ENCODE measurements at places on chromosomes 6 and 20.
A peak's percentile ranks its signal among the peaks of the same experiment; 100 is the strongest.

DNA sequence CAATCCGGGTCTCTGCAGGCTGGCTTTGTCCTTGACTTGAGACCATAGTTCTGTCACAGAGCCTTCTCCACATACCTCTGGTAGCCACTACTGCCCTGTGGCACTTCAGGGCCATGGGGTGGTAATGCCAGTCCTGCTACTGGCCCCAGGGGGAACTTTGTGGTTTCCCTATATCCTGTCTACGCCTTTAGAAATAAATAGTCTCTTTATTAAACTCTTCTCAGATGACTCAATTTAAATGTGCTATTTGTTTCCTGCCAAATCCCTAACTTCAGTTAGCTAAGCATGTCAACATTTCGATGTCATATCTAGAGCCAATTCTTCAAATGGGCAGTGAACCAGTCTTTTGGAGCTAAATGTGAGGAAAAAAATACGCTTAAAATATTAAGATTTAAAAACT, 60.1 kb downstream of the SEL1L2 start:
- no peak for DNase-seq

GRCh38 chr6:152720974-152721373, 23.3 kb downstream of the MYCT1 start:
- DNase-seq: no peak

DNA sequence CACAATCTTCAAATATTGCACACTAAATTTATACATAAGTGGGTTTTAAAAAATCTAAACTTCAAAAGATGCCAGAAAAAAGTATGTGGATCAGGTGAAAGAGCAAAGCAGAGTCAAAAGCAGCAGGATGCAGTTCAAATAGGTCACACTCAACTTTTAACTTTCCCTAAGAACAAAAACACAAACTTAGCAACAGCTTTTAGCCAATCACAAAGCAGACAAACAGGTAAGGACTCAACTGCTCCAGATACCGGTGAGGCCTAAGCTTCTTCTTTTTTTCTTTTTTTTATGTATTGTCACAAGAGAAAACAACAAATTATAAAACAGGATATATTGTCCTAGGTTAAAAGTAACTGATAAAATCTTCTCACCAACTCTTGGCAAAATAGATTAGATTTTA, 74.7 kb downstream of the SESN1 start:
- no peak for DNase-seq

- no peak for DNase-seq
These were observed 33.7 kb upstream of the FBXL4 start for GRCh38 chr6:98981473-98981872.

DNA sequence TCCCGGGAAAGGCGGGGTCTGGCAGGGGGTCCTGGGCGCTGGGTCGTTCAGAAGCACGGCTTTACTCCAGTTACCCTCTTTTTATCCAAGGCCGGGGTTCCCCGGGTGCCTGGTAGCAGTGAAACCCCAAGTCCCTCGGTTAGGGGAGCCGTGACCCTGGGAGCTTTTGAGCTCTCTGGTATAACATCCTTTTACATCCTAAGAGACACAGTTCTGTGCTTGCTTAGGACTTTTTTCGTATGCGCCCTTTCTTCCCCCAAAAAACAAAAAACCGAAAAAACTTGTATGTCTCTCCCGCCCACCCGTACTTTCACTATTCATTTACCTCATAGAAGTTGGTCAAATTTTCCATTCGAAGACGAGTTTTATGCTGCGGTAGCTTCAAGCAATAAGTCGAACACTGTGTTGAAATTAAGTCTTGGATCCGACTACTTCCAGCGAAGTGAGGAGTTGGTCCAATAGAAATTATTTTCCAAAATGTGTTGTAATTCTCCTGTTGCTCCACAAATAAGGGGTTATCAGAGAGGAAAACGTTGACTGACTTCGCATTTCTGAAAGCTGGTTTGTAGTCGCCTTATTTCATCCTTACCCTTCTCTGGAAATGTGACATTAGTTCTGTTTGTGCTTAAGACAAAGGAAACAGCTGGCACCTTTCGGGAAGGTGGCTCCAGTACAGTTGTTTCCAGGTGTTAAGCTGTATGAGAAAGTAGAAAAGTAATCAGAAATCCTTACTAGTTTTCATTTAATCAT, 816 bp upstream of the MAN1A1 start:
- no peak for DNase-seq

GRCh38 chr6:142292166-142292924, 9.5 kb upstream of the ADGRG6 start:
- no peak for DNase-seq

DNA sequence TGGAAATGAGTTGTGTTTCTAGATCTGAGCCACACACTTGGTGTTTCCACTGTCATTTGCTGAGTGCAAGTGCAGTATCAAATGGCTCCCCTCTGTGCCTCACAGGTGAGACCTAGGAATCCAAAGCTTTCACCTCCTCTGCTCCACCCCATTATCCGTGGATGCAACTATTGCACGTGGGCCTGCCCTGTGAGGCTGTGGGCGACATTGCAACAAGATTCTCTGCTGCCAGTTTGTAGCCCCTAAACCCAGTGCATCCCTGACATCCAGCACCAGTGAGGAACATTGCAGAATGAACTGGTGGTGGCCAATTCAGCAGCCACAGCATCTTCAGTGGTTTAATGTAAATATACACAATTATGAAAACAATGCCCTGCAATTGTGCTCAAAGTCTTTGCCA, 115.0 kb upstream of the FOXA2 start:
- no peak for DNase-seq

GRCh38 chr6:147441751-147442150, 66.7 kb upstream of the SAMD5 start:
- no peak for DNase-seq

- no peak for DNase-seq
These were observed 129.2 kb downstream of the ATXN1 start for GRCh38 chr6:16632101-16632500.

DNA sequence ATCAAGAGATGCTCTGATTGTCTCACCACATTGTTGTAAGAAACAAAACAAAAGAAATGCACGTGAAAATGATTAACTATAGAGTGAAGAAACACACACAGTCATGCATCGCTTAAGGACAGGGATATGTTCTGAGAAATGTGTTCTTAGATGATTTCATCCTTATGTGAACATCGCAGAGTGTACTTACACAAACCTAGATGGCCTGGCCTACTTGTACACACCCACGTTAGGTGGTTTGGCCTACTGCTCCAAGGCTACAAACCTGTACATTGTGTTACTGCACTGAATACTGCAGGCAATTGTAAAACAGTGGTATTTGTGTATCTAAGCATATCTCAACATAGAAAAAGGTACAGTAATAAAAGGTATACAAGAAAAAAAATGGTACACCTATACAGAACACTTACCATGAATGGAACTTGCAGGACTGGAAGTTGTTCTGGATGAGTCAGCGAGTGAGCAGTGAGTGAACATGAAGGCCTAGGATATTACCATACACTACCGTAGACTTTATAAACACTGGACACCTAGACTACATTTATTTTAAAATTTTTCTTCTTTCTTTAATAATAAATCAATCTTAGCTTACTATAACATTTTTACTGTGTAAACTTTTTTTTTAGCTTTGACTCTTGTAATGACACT, 48.6 kb downstream of the FKBP5 start:
- no peak for DNase-seq

DNA sequence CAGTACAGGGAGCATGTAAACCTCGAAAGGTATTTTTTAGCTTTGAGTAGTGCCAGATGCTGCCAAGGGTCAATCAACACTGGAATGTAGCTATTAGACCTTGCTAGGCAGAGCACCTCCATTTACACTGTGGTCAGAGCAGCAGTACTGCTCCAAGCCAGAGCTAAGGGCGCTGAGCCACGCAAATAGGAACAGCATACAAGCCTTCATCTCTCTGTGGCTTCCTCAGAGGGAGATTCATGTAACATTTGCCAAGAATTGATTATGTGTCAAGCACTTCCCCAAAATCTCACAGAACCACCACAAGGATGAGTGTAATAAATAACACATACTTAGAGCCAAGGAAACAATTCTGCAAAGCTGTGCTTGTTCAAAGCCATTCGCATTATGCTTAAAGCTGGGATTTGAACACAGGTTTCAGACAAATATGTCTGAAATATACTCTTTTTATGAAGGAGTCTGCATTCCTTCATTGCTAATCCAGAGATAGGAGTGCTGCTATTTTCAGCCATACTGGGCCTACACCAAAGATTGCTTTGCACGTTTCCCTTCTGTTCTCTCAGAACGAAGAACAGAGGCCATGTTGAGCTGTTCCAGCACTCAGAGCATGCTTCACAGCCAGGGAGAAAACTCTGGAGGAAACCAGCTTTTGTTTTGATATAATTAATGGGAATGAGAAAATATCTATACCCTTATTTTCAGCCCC, 97.7 kb downstream of the SLC16A10 start:
- DNase-seq: no peak

- no peak for DNase-seq
These were observed 9.2 kb downstream of the BEND3 start for GRCh38 chr6:107106165-107106564.

GRCh38 chr20:23606652-23607049, 934 bp upstream of the CST9 start:
- peak; percentile 83 for DNase-seq

GRCh38 chr6:150008588-150008987, 16.7 kb downstream of the RAET1L start:
- no peak for DNase-seq

- no peak for DNase-seq
These were observed 10.5 kb upstream of the PTGIS start for GRCh38 chr20:49578436-49578835.

- DNase-seq: no peak
These were observed 231.5 kb upstream of the ID4 start for GRCh38 chr6:19605624-19606023.

DNA sequence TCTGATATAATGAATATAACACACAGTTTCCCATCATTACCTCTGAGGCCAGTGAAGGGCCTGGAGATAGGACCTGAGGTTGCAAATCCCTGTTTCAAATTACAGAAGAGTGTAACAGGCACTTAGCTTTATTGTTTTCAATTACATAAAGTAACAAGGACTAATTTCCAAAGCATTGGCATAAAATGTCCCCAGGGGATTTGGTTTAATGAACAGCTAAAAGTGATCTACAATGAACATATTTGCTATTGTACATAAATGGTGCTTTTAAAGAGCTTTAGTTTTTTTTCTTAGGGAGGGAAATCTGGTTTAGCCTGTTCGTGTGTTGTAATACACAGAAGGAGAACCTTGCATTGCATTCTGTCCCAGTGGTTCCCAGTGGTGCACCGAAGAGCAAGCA, 54.4 kb downstream of the HMGN3 start:
- DNase-seq: no peak

DNA sequence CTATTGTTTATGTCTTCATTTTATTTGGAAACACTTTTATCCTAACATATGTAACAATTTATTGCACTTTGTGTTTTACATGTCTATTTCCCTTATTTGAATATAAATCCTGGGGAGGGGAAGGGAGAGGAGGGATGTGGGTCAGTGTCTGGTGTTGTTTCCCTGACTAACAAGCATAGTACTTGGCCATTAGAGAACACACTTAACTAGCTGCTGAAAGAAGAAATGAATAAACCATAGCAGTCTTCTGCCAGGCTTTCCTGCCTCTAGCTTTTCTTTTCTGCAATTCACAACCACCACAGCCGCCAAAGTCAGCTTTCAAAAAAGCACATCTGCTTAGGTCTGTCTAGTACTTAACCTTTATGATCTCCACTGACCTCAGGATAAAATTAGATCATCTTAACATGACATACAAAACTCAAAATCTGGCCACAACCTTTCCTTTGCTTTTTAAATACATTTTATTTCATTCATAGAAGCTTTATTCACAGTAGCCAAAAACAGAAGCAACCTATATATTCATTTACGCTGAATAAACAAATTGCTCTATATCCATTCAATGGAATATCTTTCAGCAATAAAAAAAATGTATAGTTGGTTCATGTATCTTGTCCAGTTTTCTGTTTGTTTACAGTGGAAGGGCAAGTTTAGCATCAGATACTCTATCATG, 16.3 kb downstream of the PDSS2 start:
- no peak for DNase-seq

DNA sequence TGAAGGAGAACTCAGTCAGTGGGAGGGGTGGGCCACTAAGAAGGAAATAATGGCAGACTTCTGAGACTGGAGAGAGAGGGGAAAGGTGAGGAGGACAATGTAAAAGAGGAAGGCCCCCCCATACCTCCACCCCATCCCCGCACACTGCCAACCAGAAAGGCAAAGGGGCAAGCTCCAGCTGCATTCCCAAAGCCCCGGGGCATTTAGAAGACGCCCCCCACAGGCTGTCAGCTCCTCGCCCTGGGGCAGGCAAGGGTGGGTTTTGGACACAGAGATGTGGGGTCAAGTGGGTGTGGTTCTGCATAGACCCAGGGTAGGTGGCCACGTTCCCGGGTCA, 20.8 kb upstream of the SLC22A7 start:
- DNase-seq: no peak

DNA sequence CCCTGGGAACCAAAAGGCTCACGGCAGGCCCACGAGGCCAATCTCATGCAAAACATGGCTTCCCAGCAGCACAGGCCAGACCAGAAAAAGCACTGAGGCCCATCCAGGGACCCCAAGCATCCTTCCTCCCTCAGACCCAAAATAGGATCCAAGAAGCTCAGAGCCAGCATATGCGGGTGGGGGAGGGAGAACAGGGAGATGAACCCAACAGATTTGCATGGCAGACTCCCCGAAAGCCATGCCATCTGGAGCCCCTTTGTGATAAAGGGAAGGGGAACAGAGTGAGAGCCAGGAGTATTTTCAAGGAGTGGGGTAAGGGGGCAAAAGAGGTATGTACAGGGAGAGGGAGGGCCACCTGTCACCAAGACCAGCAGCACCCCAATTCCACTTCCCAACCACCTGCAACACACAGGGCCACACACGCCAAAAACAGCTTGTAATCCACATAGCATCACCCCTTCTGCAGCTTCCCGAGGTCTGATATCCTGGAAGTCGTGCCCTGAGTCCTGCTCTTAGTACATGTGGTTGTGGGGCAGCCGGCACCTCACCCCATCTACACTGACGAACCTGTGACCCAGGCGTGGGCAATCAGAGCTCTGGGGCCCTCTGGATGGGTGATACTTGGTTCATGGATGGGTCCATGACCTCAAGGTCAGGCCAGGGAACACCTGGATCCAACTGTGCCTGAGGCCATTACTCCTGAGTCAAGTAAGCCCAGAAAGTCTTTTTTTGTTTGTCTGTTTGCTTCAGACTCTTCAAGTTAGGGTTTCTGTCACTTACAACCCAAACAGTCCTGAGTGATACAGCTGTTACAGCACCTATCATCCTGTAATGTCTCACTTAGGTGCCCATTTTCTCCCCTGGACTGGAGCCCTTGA, 24.4 kb downstream of the PREX1 start:
- DNase-seq: no peak

- no peak for DNase-seq
These were observed 35.1 kb downstream of the TMEM14A start for GRCh38 chr6:52706001-52706400.

- DNase-seq: no peak
These were observed 30.6 kb downstream of the SNAP25 start for GRCh38 chr20:10249048-10249770.

DNA sequence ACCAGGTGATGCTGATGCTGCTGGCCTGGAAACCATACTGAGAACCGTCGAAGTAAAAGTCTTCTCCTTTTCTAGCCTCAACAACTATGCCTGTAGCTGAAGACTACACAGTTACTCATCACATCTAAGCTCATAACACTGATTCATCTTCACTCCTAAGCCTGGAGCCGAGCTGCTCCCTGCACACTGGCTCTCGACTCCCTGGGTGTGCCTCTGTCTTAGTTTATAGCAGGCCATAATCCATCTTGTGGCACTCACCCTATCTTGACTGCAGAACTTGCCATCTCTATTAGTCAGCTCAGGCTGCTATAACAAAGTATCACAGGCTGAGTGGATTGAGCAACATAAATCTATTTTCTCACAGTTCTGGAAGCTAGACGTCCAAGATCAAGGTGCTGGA, 191.0 kb downstream of the UNC5CL start:
- DNase-seq: no peak

Data from WERI-Rb-1 (cell line).